ENCODE measurements at places on chromosomes 6 and 20.
A peak's percentile ranks its signal among the peaks of the same experiment; 100 is the strongest.

- no peak for DNase-seq
Observed at GRCh38 chr6:166286839-166287271, 21.3 kb downstream of the PRR18 start.

- DNase-seq = no peak
Observed at GRCh38 chr6:70124443-70124842, 178.4 kb downstream of the COL9A1 start.

DNA sequence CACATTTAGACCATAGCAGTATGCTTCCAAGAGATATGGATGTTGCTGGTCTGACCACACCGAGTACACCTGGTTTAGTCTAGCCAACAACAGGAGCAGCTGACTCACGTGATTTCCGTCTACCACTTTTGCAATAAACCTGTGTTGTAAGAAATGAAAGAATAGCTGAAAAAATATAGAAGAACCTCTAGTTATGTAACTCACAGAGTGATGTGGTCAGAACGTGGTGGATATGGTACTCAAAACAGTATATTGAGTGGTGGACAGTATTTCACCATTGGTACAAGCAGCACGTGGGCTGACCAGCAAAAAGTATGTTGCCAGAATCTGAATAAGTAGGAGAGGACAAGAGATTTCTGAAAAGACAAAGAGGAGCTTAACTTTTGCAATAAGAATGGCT, 226.9 kb downstream of the TBC1D7 start:
- no peak for DNase-seq

GRCh38 chr6:154613137-154613676, 102.7 kb upstream of the CNKSR3 start:
- DNase-seq = peak; percentile 14

- no peak for DNase-seq
Observed at GRCh38 chr6:76553256-76553655, 480.8 kb upstream of the IMPG1 start.

DNA sequence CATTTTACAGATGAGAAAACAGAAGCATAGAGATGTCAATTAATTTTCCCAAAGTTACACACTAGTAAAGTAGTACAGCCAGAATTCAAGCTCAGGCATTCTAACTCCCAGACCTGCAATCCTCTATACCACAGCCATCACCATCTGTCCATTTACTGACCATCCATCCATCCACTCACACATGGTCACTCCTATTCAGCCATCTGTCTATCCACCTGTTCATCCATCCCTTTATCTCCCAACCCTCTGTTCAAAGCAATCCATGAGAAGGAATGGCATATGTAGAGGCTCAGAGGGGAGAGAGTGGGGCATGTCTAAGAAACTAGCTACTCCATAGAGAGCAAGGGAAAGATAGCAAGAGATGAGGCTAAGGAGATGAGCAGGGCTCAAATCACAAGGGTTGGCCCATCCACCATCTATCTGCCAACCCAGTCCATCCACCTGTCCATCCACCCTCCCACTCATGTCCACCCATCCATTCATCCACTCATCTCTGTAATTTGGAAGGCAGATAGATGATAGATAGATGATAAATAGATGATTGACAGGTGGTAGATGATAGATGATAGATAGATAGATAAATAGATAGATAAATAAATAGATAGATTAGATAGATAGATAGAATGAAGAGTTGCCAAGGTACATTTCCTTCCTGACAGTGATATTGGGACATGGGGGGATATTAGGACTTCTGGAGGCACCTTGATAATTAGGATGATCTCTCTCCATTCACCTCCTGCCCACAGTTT, 12.2 kb upstream of the C6orf132 start:
- no peak for DNase-seq

DNA sequence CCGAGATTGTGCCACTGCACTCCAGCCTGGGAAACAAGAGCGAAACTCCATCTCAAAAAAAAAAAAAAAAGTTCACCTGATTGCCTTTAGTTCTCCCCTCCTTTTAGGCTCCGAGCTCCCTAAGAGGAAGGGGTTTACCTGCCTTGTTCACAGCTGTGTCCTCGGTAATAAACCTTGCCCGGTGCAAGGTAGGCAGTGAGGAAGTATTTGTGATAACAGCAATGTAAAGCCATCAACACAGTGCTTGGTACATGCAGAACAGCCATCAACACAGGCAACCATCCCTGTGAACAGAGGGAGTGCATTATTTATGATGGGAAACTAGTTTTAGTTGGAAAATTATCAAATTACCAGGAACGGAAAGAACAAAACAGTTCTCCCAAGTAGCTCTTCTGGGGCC, 1.8 kb upstream of the SPO11 start:
- no peak for DNase-seq

GRCh38 chr6:1739220-1739619, 129.5 kb downstream of the FOXC1 start:
- no peak for DNase-seq

- no peak for DNase-seq
Observed at GRCh38 chr6:43377710-43378229, 8.3 kb upstream of the ZNF318 start.

DNA sequence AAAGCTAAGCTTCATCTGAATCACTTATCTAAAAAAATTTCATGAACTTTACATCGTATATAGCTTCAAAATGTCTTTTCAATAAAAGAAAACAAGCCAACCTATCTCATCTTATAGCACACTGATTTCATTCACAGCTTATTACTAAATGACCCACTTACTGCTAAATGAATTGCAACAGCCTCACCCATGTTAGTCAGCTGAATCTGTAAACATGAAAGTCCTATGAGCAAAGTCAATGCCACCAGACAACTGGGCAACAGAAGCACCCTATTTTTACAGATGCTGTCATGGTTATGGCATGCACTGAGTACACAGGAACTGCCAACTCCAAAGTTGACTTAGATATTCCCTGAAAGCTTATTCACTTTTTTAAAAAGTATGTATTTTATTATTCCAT, 41.2 kb upstream of the DST start:
- no peak for DNase-seq

DNA sequence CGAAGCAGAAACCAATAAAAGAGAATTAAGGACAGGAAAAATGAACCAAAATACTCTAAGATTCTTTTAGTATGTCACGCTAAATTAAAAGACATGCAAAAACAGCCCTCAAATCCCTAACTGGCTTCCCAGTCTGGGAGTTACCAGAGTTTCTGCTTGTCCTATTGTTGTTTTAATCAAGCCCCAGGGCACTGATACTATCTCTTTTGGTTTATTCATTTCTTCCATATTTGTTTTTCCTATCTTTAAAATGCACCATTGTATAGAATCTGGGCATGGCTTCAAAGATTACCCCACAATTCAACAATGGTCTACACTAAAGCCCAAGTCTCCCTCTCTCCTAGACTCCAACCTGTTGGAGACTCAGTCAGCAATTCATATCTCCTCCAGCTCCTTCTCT, 169.1 kb downstream of the MYLK4 start:
- DNase-seq = peak; percentile 40

- DNase-seq = no peak
Observed at GRCh38 chr6:33869826-33870423, 66.1 kb upstream of the MLN start.

GRCh38 chr6:162699961-162700360, 27.6 kb downstream of the PRKN start:
- no peak for DNase-seq

DNA sequence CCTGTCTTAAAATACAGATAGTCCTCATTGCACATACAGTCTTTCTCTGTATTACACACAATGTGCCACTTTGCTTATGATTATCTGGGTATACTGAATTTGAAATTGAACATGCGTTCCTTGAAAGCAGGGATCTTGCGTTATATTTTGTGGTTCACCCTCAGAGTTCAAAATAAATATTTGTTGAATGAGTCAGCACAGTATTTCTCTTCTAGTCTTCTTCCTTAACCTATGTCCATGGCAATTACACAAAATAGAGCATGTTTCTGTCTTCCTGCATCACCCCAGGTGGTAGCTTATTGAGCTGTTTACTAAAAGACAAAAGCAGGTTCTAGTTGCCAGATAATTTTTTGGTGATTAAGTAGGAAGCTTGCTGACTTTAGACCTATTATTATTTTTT, 272.9 kb upstream of the FERMT1 start:
- no peak for DNase-seq

DNA sequence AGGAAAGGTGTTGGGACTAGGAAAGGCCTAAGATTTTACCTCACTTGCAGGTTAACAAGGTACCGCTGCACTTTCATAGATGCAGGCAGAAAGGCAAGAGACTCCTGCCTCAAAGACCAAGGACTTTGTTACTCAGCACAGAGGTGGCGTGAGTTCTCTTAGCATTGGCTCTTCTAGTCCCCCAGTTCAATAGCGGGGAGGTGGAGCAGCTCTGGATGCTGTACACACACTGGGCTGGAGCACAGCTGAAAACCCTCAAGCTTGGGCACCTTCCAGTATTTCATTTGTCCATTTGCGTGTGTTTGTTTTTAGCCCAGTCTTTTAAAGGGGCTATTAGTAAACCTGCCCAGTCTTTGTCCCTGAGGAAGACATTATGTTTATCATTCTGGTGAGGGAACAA, 345.2 kb downstream of the FARS2 start:
- DNase-seq = no peak

- no peak for DNase-seq
Observed at GRCh38 chr6:3326184-3326971, 67.6 kb downstream of the PSMG4 start.

DNA sequence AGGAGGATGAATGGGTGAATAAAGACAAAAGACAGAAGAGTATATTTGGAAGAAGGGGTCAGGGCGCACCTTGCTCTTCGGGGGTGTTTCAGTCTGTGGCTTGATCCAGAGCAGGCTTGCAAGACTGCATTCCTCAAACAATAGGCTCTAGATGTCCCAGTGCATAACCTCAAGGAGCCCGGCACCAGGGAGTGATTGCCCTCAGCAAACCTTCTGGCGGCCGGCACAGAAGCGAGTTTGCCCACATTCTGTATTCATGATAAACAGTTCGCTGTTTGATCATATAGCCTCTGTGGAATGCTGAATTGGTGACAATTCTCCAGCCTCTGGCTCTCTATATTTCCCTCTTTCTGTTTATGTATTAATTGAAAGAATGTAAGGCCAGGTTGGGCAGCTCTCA, 29.7 kb upstream of the HLA-DRB5 start:
- DNase-seq = no peak

- no peak for DNase-seq
Observed at GRCh38 chr6:34658605-34659265, 37.8 kb downstream of the ILRUN start.
